T-helper 22 cell (primary cell): ENCODE measurements at places on chromosomes 7 and 10.
A peak's percentile ranks its signal among the peaks of the same experiment; 100 is the strongest.

DNA sequence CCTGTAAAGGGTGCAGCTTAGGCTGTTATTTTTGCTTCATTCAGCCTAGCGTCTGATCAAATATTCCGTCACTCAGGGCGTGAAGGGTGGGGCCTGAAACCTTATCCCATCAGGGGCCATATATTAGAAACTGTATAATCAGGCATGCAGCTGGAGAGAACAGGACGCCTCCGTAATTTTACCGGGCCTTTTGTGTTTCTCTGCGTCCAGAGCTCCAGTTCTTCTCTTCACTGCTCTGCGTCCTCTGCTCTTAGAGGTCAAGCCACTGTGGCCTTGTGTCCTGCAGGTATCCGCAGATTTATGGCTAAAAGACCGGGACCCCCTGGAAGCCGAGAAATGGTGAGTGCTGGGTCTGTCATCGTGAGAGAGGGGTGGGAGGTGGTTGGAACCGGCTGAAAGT lies at the start of gene ZNF735:
Gene ZNF735 (plus strand): TSS at position 301 of the 400 bp plus-strand sequence. CDS start 0 bp downstream, at position 301.
- DNase-seq = no peak

DNA sequence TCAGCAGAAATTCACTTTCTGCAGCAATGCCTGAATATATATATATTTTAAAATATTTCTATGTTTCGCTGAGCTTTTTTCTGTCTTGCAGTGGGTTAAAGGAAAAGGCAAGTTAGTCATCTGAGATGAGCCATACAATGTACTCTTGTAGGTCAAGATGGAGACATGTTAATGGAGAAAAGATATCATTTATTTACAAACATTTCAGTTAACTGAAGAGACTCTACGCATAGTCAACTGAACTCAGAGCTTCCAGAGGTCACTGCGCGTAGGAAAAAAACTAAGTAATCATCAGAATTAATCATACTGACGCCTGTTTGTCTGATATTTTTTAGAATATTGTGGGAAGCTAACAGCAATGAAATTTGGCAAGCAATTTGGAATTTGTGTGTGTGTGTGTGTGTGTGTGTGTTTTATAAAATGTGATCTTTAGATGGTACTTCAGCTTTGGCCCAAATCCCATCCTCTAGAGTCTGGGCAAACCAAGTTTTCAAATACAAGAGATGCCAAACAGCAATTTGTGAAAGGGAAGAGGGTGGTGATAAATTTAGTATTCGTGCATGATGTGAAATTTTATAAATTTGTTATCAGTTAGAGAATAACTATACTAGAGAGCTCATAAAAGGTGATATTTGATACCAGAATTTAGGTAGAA lies 193.9 kb upstream of the AGR3 start:
- DNase-seq = no peak

GRCh38 chr10:32887481-32887880 lies 70.5 kb downstream of the ITGB1 start:
- DNase-seq = no peak

DNA sequence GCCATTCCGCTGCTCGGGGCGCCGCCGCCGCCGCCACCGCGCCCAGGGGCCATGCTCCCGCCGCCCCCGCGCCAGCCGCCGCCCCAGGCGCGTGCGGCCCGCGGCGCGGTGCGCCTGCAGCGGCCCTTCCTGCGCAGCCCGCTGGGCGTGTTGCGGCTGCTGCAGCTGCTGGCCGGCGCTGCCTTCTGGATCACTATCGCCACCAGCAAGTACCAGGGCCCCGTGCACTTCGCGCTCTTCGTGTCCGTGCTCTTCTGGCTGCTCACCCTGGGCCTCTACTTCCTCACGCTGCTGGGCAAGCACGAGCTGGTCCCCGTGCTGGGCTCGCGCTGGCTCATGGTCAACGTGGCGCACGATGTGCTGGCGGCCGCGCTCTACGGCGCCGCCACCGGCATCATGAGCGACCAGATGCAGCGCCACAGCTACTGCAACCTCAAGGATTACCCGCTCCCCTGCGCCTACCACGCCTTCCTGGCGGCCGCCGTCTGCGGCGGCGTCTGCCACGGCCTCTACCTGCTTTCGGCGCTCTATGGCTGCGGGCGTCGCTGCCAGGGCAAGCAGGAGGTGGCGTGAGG lies 383 bp downstream of the MARVELD1 start:
- peak; percentile 37 for DNase-seq
